NCI-H1092 treated with DMSO at 0.1 percent for 48 hours (cell line): ENCODE measurements at places on chromosomes 5 and 9.
A peak's percentile ranks its signal among the peaks of the same experiment; 100 is the strongest.

GRCh38 chr5:2715856-2716255 is 35.6 kb downstream of the IRX2 start:
- no peak for DNase-seq

GRCh38 chr5:112880219-112880964 is 19.3 kb downstream of the SRP19 start:
- no peak for DNase-seq

DNA sequence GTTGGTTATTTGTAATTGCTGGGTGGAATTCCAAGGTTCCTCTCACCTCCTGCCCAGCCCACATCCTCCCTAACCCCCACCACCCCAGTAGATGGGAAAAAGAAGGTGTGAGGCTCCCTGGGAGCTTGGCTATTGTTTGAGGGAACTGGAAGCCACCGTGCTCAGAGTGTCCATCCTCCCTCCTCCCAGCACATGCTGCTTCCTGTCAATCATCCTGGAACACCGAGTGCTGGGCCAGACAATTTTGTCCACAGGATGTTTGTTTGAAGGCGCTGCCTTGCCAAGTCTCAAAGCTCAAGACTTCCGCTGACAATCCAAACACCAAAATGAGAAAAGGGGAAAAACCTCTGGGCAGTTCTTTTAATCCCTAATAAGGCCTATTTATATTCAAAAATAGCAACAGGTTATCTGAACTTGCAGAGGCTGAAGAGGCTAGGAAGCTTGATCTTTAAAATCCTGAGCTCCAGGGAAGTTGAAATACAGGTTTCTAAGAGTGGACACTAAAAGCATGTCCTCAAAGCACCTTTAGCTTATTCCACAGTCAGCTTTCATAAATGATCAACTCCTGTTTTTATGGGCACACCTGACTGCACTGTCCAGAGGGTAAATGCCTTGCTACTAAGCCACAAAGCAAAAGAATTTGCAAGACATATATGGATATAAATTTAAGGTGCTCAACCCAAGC is 286.7 kb downstream of the NFIB start:
- no peak for DNase-seq

- DNase-seq: no peak
Measured at GRCh38 chr5:140673187-140673976, at the start of gene DND1. DND1 (minus strand) TSS chr5:140673576; CDS start chr5:140673542, 34 bp downstream.

- DNase-seq: peak; percentile 11
Measured at GRCh38 chr9:95461448-95462248, 55.1 kb downstream of the PTCH1 start.

GRCh38 chr5:176995122-176995490 is 11.5 kb downstream of the UIMC1 start:
- DNase-seq: no peak

- no peak for DNase-seq
Measured at GRCh38 chr5:38929838-38930237, 84.0 kb downstream of the OSMR start.

DNA sequence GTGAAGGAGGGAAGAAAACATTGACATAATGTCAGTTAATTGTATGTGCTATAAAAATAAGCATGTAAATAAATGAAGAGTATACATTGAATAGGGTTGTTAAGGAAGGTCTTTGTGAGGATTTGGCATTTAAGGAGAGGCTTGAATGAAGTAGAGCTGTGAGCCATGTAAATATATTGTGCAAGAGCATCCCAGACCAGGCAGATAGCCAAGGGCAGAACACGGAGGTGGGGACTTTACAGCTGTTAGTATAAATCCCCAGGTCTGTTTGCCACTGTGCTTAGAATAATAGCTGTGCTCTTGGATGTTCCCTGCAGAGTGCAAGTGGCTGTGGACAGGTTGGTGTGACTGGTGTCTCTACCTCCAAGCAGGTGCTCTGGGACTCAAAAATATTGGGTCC is 211.7 kb downstream of the LRRC70 start:
- DNase-seq: peak; percentile 30

- DNase-seq: no peak
Measured at GRCh38 chr5:133760532-133760931, 148.2 kb upstream of the FSTL4 start.

GRCh38 chr5:144598451-144599068 is 427.9 kb downstream of the KCTD16 start:
- DNase-seq: peak; percentile 64
